ENCODE measurements at places on chromosomes 3 and 15.

DNA sequence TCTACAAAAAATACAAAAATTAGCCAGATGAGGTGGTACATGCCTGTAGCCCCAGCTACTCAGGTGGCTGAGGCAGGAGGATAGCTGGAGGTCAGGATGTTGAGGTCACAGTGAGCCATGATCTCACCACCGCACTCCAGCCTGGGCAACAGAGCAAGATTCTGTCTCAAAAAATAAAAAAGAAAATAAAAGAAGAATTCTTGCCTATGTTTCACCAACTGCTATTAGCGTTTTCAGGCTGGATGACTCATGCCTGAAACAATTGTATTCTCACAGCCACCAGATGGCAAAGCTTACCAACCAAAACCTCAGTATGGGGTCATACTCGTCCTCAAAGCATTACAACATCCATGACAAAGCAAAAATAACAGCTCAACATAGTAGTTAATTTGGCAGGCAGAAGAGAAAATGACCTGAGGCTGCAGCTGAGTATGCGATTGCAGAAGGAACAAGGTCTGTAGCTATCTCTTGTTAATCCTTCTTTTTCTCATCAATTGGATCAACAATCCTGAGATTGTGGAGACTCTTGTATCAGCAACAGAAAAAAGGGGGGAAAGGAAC is 52.2 kb downstream of the TP53BP1 start:
- no peak for DNase-seq

DNA sequence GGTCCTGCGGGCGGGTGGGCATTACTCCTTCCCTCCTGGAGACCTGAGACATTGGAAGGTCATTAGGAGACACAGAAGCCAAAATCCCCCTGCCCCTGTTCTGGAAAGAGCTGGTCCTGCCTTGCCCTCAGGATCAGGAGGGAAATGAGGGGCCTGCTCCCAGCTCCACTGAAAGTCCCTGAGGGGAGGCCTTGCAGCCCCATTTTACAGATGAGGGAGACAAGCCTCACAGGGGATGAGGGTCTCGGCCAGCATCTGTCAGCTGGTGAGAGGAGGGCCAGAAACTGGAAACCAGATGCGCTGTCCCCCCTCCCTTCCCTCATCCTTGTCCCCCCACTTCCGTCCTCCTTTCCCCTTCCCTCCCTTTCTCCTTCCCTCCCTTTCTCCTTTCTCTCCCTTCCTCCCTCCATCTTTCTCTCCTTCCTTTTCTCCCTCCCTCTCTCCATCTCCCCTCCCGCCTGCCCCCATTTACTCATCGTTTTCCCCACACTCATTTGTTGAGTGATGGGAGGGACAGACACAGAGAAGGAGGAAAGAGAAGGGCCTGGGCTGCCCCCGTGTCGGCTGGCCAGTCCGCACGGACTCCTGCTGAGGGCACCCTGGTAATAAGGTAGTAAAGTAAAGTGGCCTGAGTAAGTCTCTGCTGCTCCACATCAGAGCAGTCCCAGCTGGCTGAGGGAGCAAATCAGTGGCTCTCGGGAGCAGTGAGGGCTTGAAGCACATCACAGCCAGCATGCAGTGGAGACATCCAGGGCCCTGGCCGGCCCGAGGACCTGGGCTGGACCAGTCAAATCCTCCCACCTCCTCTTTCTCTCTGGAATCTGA is 112.4 kb upstream of the ALDH1A3 start:
- DNase-seq: no peak

DNA sequence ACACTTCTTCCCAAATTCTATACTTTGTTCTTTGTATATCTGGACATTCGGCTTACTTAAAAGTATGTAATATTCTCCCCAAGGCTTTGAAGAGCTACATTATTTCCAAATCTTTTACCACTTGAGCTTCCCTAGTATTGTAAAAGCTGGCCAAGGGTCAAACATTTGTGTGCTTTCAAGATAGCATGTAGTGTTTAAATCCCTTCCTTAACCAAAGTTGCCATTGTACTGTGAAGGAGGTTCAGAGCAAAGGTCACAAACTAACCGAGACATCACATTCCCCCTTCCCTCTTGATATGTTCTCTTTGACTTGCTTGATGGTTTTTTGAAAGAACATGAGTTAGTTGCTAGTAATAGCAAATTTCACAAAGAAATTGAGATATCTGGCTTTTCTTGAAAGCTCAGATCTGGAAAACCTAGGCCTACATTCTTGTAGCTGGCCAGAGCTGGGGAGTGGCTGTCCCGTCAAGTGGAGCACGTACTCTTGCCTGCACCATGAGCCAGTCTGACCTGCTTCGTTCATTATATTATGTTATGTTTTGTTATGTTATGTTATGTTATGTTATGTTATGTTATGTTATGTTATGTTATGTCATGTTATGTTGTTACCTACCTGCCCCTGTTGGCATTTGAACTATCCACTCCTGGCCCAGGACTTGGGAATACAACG is 60.2 kb downstream of the FILIP1L start:
- no peak for DNase-seq

- DNase-seq: no peak
Observed at GRCh38 chr3:40908612-40909011, 290.7 kb upstream of the CTNNB1 start.

GRCh38 chr3:106242781-106243180 is 374.0 kb upstream of the CBLB start:
- DNase-seq: no peak

- no peak for DNase-seq
Observed at GRCh38 chr3:184022323-184022722, 4.6 kb upstream of the ABCC5 start.

DNA sequence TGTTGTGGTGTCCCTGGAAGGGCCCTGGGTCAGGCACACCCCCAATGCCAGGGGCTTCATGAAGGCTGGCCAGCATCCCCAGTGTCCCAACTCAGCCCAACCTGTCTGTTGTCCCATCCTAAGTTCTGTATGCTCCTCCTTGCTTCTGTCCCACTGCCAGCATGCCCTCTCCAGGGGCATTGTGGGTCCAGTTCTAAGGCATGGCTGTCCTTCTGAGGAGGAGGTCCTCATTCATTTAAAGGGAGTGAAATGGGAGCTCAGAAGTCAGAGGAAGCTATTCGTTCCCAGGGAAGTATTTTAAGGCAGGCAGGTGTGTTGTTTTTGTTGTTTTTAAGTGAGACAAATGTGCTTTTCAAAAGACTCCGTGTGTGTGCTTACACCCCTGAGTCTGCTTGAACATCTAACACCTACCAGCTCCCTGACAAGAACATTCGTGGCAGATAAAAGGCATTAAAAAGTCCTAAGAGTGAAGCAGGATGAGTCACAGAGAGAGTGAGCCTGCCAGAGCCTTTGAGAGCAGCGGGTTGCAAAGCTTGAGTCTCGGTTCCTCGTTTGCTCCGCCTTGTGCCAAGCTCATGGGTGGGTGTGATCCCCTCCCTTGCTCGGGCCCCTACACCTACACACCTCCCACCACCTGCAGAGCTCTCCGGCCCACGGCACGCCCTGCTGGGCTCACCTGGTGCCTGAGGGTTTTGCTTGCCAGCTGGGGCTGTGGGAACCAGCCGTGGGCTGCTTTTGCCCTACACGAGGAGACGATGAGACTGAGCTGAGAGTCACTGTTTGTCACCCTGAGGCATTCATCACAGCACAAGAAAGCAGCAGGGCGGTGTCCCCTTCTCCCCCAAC is 183.4 kb upstream of the TOPAZ1 start:
- DNase-seq: peak; percentile 33

GRCh38 chr15:101489237-101489598 is 289 bp downstream of the PCSK6 start:
- no peak for DNase-seq

DNA sequence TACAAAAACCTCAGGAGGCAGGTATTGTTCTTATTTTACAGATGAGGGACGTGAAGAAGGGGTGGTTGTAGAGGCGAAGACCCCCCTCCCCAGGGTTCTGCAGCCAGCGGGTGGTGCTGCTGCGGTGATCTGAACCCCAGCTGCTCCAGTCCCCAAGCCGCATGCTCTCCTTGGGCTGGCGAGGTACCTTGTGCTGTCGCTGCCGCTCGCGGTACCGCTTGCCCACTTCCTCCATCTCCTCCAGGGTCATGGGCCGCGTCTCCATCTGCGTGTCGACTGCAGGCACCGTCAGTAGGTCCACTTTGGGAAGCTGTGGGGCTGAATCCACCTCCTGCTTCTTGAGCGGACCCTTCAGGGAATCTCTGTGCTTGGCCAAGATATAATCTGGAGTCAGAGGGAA is 17.5 kb downstream of the EFCAB12 start:
- no peak for DNase-seq

- DNase-seq: no peak
Observed at GRCh38 chr3:36258421-36258820, 121.9 kb upstream of the STAC start.

- no peak for DNase-seq
Observed at GRCh38 chr15:81326466-81327212, 2.7 kb upstream of the STARD5 start.

- no peak for DNase-seq
Observed at GRCh38 chr3:50157827-50158529, 2.9 kb downstream of the SEMA3F start.

GRCh38 chr3:154458560-154458959 is 28.6 kb upstream of the GPR149 start:
- no peak for DNase-seq

- no peak for DNase-seq
Observed at GRCh38 chr15:100930306-100930848, 11.2 kb downstream of the LRRK1 start.

DNA sequence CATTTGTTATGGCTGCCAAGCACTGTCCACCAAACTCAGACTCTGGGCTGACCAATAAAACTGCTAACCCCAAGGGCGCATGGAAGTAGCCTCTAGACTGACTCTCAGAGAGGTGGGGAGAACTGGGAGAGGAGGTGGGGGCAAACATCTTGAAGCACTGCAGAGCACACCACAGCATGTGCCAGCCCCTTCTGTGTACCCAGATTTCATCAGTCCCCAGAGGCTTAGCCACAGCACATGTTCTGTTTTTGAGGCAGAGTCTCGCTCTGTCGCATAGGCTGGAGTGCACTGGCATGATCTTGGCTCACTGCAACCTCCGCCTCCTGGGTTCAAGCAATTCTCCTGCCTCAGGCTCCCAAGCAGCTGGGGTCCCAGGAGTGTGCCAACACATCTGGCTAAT is 119.5 kb upstream of the SPATA12 start:
- DNase-seq: no peak

DNA sequence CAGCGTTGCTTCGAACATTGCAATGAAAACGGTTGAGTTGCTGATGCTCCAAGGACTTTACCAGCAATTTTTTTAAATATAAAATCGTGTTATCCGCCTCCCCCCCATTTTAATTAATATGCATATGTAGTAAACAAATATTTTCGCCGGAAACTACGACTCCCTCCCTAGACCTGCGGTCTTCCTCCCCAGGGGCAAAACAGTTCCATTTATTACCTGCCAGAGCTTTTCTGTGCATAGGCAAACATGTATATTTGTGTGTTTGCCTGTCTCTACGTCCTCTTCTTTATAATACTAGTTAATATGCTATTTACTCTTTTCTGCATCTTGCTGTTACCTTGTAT is 593 bp upstream of the RSL24D1 start:
- DNase-seq: no peak

GRCh38 chr15:41828807-41829141 is 882 bp downstream of the JMJD7 start:
- DNase-seq: no peak

DNA sequence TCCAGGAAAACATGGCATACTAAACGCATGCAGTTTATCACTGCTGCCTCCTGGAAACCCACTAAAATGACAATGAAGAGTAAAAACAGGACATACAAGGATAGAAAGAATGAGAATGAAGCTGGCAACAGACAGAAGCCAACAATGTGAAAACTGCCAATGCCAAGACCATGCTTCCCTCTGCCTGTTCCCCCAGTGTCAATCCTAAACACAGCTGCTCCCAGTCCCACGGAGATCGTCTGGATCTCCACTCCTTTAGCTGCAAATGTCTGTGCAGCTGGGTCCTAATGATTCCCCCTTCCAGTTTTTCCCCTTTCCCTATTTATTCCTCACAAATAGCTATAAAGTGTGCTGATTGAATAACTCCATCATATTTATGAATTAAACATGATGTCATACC is 16.1 kb downstream of the LEO1 start:
- no peak for DNase-seq

- no peak for DNase-seq
Observed at GRCh38 chr15:51576911-51577500, 45.6 kb downstream of the DMXL2 start.

- DNase-seq: no peak
Observed at GRCh38 chr3:40137591-40138295, 171.8 kb upstream of the EIF1B start.

DNA sequence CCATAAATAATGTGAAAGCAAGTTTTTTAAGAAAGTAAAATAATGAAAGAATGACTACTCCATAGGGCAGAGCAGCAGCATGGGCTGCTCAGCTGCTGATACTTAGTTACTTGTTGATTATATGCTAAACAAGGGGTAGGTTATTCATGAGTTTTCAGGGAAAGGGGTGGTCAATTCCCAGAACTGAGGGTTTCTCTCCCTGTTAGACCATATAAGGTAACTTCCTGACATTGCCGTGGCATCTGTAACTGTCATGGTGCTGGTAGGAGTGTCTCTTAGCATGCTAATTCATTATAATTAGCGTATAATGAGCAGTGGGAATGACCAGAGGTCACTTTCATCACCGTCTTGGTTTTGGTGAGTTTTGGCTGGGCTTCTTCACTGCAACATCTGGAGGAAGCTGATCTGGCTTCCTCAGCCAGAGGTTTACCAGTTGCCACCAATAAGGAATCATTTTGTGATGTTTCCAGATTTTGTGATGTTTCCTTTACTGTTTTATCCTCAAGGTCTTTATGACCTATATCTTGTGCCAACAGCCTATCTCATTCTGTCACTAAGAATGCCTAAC is 121.8 kb upstream of the CHL1 start:
- no peak for DNase-seq

- DNase-seq: no peak
Observed at GRCh38 chr3:34102288-34102687, 303.9 kb downstream of the PDCD6IP start.

DNA sequence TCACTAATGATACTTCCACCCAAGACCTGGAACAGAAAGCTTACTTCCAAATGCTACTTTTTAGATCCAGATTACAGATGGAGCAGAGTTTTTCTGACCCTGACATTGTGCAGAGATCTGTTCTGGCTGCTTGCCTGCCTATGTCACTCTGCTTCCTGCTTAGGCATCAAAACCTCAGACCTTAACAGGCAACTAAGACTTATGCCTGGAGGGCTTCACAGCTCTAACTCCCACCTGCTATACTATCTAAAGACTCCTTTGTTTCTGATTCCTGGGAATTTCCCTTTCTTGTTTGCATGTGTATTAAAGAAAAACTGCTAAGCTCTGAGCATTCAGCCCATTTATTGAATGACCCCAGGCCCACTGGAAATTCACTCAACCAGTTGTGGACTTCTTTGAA is 157.4 kb upstream of the NPHP3 start:
- no peak for DNase-seq

DNA sequence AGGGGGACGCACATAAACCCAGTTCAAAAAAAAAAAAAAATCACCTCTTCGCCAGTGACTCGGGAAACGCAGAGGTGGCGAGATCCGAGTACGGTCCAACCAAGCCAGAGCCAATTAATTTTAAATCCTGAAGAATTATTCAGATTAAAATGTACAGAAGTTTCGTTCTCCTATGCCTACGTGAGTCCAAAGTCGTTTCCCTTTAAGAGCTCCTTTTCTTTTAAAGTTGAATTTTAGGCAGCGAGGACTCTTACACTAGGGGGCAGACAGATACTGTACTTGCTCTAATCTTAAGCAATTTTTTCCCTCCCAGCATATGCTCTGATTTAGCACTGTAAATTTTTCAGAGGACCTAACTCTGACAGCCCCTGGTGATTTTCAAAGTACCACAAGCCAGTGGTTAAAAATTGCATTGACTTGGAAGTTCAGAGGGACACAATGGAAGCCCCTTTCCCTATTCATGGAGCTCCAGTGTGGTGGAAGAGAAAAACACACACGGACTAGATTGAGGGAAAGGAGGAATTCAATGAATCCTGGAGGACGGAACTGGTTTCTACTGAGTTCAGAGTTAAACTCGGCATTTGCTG is 3.3 kb upstream of the NR2F2 start:
- DNase-seq: no peak
